ENCODE measurements at places on chromosomes 11 and 22.

DNA sequence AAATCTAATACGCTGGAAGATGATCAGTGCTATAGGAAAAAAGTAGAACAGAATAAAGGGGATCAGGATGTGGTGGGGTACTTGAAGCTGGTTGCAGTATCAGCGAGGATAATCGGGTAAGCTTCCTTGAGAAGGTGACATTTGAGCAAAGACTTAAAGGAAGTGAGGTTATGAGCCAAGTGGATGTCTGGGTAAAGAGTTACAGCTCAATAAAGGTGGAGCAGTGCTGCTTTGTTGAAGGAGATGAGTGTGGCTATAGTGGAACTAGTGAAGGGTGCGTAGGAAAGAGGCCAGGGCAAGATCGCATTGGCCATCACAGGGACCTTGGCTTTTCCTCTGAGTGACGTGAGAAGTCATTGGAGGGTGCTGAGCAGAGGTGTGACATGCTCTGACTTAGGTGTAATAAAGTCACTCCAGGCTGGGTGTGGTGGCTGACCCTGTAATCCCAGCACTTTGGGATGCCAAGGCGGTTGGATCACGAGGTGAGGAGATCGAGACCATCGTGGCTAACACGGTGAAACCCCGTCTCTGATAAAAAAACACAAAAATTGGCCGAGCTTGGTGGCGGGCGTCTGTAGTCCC lies 2.3 kb upstream of the SYVN1 start:
- DNase-seq = no peak

DNA sequence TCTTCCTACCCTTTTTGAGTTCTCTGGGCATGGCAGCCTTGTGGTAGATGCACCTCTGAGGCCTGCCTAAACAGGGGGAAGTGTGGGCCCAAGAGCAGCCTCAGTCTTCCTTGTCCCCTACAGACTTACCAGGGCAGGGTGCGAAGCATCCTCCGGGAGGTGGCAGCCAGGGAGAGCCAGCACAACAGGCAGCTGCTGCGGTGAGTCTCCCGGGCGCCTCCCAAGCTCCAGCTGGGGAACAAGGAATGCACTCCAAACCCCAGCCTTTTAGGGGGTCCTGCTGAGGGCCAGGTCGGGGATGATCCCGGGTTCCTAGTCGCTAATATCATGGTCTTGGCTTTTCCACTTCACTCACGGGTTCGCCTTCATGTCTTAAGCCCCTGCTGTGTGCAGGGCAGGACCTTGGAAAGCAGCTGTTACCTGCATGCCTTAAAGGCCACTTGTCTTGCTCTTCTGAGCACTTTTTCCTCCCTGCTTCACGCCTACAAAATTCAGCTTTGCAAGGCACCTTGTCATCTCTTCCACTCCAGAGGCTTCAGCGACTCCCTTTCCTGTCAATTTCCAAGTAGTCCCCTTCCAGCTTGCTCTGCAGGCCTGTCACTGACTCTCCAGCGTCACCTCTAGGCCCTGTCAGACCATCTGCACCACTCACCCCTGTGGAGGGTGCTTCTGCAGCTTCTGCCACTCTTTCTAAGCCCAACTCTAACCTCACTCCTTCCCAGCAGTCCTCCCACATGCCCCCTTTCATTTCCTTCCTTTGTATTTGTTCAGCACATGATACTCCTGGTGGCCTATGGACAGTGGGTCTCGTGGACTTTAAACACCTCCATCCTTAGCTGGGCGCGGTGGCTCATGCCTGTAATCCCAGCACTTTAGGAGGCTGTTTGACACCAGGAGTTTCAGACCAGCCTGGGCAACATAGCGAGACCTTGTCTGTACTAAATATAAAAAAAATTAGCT lies 57.0 kb downstream of the PISD start:
- DNase-seq = peak; percentile 64

DNA sequence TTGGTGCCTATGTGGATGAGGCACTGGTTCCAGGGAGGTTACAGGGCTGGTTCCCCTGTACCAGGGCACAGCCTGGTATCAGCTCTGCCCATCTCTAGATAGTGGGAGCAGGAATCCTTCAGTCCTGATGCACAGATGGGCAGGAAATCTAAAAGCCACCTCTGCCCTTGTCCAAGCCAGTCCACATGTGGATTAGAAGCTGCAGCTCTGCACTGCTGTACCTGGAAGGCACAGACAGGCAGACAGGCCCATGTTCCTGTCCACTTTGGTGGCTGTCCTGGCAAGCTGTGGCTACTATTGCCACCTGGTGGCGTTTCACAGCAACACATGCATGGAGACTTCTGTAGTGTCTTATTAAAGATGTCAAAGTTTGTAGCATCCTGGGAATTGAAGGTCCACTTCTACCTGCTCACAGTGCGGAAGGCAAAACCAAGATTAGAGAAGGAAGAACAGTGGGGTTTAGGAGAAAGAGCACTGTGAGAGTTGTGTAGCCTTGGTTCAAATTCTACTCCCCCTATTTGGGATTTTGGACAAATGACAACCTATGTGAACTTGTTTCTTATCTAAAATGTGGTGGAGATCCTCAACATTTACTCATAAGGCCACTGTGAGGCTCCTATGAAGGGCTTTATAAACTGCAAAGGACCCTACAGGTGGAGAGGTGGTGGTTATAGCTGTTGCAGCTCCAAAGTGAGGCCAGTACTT lies 30.1 kb downstream of the NAV2 start:
- DNase-seq = peak; percentile 57

DNA sequence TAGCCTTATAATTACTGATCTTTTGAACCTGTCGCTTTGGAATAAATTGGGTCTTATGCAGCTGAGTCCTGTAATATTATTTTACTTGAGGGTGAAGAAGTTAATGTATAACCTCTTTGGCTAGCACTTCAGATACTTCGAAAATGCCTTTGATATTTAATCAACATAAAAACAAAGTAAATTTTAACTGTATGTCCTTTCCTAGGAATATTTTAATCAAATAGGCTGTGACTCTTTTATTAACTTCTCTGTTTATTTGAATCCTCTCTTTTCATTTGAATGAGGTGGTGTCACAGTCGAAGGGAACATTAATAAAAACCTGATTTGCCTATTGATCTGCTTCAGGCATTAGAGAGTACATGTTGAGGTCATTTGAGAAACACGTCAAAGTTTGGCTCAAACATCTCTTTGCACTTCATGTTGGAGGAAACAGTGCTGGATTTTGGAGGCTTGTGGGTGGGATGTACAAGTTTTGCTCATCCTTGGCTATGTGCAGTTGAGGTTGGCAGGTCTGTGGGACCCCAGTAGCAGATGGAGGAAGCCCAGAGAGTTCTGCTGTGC lies 143.6 kb downstream of the NCAM1 start:
- DNase-seq = no peak

- DNase-seq = no peak
Measured at GRCh38 chr11:124536520-124536919, 6.9 kb downstream of the OR8B12 start.

Data from NCI-H524 (cell line).